HAP-1 (cell line): ENCODE measurements at places on chromosomes 11 and 22.

GRCh38 chr11:108666373-108666772 lies 1.5 kb downstream of the DDX10 start:
- DNase-seq, result no peak

GRCh38 chr11:86214710-86215109 lies 29.8 kb upstream of the EED start:
- no peak for DNase-seq

GRCh38 chr11:2747248-2748027 lies 47.6 kb upstream of the KCNQ1OT1 start:
- DNase-seq, result no peak

DNA sequence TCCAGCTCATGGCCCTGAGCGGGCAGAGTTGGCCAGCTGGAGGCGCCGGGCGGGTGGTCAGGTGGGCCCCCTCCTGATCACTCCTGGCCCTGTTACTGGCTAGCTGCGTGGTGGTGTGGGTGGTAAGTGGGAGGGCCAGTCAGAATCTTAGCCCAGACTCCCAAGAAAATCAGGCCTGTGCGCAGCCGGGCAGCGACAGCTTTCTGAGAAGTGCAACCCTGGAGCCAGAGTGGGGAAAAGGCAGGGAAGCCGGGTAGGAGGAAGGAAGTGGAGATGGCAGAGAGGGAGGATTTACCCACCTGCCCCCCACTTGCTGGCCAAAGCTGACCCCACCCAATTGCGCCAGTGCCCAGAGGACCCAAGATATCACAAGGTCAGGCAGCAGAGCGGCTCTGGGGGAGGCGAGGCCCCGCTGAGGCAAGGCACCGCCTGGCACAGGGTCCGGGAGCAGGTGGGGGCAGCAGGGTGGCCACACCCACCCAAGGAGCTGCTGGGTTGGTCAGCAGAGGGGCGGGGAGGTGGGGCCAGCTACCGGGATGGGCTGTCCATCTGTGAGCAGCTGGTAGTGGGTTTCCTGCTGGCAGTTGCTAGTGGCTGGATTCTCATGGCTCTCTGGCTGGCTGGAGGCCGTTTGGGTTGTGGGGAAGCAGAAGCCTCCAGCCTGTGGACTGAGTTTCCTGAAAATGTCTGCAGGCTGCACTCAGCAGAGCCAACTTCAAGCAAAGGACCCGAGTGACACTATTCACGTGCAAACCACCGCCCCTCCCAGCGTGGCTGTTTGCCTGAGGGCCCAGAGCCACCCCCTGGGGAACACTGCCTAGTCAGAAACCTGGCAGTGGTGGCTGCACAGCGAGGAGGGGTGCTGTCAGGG lies 196.4 kb downstream of the IGLL1 start:
- peak; percentile 5 for DNase-seq

GRCh38 chr11:126638648-126639047 lies 283.2 kb downstream of the ST3GAL4 start:
- no peak for DNase-seq
